ENCODE measurements at places on chromosomes 4 and X. TPM values are rescaled to one million over a fixed set of nuclear protein-coding genes. Genes with fewer than 3 reads are reported as not detected.

Gene NEUROG2
- not detected for total RNA-seq

Gene PPBP
- not detected for total RNA-seq

Gene PDS5A
- 57.5 TPM for total RNA-seq

Gene ATP2B3
- not detected for total RNA-seq

Gene REST
- total RNA-seq = 33.0 TPM

Gene CXCR3
- not detected for total RNA-seq

Gene MGAT4D
- not detected for total RNA-seq

All from fibroblast of lung (primary cell).